H54 (cell line): ENCODE measurements at places on chromosomes 7 and 10.

- DNase-seq: peak; percentile 68
Observed at GRCh38 chr7:13240349-13240748, 552.9 kb downstream of the ARL4A start.

DNA sequence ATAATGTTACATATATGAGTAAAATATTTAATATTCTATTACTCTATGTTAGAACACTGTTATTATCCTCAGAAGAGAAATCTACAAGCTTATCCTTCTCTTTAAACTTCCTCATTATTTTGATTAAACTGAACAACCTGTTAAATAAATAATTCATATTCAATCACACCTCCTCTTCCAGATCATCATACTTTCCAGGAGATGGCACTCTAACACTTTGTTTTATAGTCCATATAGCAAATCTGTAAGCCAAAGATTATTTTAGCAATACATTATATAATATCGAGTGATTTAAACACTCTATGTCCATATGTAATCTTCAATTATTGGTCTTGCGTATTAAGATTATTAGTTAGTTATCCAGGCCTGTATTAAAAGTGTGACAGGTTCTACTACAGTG lies 694.1 kb downstream of the ANKRD7 start:
- DNase-seq: no peak

GRCh38 chr10:53839440-53840039 lies 961.5 kb downstream of the PCDH15 start:
- no peak for DNase-seq

DNA sequence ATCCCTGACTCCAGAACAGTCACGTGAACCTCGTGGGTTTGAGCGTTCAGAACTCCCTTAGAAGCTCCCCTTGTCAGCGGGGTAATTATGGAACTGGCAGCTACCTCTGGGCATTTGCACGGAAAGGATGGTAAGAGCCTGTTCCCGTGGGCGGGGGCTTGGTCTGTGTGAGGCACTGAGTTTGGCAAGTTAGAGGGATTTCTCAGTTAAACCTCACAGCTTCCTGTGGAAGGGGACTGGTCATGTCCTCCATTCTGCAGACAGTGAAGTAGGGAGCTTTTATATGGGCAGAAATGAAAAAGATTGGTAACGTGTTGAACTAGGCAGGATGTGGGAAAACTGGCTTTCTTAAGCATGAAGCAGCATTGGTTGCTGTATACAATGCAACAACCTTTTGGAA lies 16.0 kb downstream of the PALD1 start:
- DNase-seq: no peak

DNA sequence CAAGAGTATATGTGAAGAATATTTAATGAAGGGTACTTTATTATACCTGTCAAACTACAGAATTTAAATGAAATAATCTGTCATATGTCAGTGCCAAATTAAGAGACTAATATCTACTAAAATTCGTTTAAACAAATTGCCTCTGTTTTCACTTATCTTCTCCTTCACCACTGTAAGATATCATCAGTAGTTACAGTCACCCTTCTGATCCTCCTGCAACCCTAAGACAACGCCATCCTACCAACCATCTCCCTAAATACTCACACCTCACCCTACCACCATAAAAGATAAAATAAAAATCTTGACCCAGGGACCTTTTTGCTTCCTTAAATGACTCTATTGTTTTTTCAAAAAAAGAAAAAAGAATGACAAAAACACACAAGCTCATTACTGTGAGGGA lies 20.8 kb downstream of the EZH2 start:
- no peak for DNase-seq

- no peak for DNase-seq
Observed at GRCh38 chr10:112374724-112375541, 1.0 kb downstream of the ACSL5 start.

DNA sequence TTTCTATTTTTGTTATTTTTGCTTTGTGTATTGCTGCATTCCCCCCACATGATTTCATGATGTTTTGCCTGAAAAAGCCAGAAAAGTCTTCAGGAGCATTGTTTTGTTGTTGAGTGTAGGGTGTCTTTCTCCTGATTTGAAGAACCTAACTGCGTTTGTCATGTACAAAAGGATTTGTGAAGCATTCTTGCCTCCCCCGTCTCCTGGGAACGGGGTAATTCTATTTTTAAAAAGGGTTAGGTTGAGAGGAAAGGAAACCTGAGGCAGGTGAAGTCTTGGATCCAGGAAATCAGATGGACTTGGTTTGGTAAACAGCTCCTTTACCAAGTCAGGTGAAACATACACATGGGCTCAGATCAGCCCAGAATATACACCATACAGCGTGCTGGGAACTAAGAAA lies 26.0 kb upstream of the BTBD16 start:
- DNase-seq: no peak

DNA sequence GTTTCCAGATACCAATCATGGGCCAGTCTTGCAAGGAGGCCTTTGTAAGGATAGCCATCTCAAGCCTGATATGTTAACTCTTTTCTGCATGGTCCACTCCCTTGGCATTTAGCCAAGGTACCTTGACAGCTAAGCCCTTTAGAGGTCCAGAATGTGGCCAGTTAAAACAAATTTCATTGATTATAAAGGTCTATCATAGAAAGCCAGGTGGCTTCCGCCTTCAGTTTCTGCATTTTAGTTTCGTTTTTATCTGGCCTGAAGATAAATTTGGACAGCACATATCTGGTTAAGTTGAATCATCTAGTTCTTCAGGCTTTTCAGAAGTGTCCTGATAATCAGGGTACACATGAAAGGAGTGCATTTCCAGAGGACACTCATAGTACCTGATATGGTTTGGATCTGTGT lies 30.7 kb downstream of the ANKIB1 start:
- DNase-seq: no peak

DNA sequence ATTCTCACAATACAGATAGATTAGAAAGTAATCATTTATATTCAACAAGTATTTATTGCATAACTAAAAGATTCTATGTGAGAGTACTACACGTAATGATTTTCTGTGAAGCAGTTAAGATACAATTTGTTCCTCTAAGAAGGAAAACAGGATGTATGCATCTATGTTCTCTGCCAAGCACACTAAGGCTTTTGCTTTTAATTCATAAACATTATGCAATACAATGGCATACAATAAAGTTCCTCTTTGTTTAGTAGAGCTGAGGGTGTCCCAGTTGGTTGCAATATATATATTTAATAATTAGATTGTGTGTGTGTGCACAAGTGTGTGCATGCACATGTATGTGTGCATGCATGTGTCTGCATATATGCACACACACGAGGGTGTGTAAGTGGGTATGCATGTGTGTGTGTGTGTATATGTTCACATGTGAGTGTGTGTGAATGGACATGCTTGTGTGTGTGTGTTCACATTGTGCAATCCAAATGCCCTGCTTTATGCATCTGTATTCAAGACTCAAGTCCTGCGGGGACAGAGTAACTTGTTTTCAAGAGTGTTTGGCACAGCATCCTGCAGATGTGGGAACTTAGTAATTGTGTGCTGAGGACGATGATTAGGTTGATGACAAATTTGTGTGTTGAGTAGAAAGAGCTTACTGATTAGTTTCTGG lies 481.5 kb upstream of the KLF6 start:
- DNase-seq: no peak

DNA sequence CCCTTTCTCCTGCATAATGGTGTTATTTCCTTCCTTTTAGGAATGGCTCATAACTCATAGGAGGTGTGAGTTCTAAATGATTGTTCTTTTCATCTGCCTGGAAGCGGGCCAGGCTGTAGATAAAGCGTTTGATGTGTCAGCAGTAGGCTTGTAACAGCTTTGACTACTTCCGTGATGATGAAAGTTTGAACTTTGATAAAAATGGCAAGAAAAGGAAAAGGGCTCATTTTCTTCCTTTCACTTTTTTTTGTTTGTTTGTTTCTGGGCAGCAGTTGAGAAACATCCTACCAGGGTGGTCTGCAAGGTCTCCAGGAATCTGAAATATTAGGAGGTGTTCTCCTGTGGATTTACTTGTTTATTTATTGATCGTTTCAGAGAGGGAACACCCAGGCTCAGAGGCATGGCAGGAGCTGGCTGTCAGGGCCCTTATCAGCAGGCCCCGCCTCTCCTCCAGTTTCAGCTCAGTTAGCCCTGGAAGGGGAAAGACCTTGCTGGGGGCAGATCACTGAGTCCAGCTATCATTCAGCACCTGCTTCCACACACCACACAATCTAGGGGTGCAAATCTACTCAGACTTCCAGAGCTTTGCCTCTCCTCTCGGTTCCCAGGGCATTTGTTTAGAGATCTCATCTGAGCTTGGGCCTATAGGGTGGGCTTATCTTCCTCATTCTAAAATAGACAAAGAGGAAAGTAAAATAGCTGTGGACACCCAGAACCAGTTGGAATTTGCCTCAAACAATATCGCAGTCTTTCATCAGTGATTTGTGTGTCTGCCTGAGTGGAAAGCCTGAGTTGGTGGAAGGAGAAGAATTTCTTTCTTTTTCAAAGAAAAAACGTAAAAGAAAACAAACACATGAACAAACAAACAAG lies 130.9 kb downstream of the BMPER start:
- DNase-seq: no peak

- DNase-seq: no peak
Observed at GRCh38 chr10:24722676-24723385, 856 bp downstream of the ARHGAP21 start.

DNA sequence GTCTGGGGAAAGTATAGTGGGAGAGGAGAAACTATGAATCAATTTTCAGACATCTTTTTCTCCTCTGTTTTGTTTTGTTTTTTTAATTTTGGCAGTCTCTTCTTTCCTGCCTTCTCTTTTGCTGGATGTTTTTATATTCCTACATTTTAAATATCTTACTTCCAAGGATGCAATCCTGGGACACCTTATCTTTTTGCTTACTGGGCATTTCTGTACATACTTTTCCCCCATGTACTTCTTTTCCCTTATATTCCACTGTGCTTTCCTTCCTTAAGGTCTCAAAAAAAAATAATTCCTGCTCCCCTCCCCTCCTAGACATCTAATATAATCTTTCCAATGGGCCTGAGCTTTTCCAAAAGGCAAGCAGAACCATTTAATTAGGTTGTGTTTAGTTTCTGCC lies 701.1 kb downstream of the NRG3 start:
- DNase-seq: no peak

- DNase-seq: peak; percentile 79
Observed at GRCh38 chr7:44639671-44640321, 33.4 kb downstream of the OGDH start.

DNA sequence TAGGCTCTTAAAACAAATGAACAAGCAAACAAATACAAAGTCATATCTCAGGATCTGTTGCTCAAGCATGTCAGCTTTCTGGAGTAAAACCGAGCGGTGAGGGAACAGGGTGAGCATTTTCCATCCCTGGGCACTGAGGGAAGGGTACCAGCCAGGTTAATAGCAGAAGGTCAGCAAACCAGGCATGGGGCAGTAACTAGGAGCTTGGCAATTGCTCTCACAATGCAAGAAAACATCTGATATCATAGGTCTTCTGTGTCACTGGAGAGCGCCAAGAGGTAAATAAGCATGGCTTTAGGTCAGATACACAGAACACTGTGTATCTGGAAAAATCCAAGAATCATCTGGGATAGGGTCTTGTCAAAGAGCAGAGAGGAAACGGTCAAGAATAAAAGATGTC lies 521.7 kb upstream of the AUTS2 start:
- DNase-seq: no peak

GRCh38 chr7:65820287-65820950 lies 52.5 kb upstream of the VKORC1L1 start:
- no peak for DNase-seq

GRCh38 chr7:87036985-87037384 lies 22.5 kb downstream of the ELAPOR2 start:
- DNase-seq: no peak

DNA sequence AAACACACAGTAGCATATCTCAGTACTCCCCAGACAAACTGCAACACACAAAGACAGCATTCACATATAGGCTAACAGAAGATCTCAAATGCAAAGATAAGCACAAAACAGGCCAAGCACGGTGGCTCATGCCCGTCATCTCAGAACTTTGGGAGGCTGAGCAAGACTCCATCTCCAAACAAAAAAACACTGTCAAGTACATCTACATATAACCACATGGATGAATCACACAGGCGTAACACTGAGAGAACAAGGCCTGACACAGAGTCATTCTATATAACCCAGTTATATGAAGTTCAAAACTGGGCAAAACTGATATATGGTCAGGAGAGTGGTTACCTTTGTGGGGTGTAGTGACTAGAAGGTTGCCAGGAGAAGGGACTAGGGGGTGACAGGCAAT lies 506.4 kb downstream of the KCNMA1 start:
- no peak for DNase-seq

DNA sequence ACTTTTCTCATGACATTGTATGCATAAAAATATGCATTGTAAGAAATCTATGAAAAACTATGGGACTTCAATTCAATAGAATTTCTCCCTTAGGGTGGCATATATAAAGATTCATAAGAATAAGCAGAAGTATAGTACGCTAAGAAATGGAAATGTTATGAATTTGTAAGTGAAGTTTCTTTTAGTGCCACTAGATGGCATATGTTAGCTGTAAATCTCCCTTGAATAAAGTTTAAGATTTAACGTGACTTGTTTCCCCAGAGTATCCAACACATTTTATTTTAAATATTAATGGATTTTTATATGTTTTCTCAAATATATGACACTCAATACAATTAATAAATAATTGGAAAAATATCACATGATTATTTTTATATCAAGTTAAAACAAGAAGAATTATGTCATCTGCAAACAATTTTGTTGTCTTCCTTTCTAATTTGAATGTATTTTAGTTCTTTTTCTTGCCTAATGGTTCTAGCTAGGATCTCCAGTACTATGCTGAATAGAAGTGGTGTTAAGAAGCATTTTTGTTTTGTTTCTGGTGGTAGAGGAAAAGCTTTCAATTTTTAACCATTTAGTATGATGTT lies 287.2 kb downstream of the HGF start:
- no peak for DNase-seq

GRCh38 chr10:18144396-18144795 lies 4.2 kb downstream of the CACNB2 start:
- DNase-seq: no peak

GRCh38 chr7:45573661-45574415 lies at the start of gene ADCY1:
TSS of gene ADCY1 (plus strand) at chr7:45574368. CDS start at chr7:45574544, 176 bp downstream.
- DNase-seq: no peak

- no peak for DNase-seq
Observed at GRCh38 chr10:99779335-99779734, 3.1 kb upstream of the ABCC2 start.

DNA sequence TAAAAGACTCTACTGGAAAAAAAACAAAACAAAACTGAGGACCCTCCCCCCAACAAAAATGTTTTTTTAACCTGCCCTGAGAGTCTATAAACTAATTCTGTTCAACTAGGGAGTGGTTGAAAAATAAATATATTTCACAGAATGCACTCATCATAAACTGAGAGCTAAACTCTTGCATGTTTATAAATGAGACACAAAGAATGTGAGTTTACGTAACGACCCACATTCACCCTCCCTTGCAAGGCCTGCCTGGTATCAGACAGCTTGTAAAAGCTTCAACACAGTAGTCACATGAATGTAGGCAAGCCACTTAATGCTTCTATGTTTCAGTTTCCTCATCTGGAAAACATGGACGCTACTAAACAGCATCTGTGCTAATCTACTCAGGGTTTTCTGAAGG lies 50.3 kb downstream of the JAZF1 start:
- no peak for DNase-seq

DNA sequence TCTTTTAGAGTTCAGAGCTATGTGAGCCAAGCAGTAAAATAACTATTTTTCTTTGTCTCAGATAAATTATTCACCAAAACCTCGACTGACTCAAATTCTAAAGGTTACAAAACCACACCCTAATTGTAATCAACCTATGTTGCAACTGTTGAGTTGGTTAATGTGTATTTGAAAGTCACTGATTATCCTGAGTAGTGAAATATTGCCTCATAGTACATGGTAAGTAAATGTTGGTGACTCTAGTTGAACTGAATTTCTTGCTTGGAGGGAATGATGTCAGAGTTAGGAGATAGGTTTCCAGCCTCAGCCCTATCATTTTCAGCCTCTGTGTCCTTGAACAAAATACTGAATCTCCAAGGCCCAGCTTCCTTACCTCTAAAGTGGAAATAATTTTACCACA lies 3.0 kb upstream of the CYP2C18 start:
- DNase-seq: no peak
